ENCODE measurements at places on chromosomes 12 and 14.

GRCh38 chr12:127191129-127191528 lies 1075.8 kb upstream of the TMEM132C start:
- DNase-seq, result no peak

GRCh38 chr14:103543140-103543539 lies 14.1 kb downstream of the TRMT61A start:
- DNase-seq, result peak; percentile 90

DNA sequence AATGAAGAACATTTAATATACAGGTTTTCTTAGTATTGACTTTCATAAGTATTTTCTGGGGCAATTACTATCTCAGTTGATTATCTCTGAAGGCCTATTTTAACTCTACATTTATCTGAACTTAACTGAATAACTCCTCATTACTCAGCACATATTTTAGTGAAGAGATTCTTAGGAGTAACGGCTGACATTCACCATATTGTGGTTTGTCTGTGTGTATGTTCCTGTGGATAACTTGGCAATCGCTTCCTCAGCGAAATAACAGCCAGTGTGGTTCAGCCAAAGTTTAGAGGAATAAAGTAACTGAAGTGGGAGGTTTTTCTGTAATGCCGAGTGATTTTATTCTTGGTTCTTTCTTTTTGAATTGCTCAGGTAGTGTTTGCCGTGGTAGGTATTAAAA lies 168.0 kb downstream of the RAD51B start:
- no peak for DNase-seq

- DNase-seq, result no peak
Observed at GRCh38 chr14:58491593-58491992, 64.1 kb downstream of the KIAA0586 start.

DNA sequence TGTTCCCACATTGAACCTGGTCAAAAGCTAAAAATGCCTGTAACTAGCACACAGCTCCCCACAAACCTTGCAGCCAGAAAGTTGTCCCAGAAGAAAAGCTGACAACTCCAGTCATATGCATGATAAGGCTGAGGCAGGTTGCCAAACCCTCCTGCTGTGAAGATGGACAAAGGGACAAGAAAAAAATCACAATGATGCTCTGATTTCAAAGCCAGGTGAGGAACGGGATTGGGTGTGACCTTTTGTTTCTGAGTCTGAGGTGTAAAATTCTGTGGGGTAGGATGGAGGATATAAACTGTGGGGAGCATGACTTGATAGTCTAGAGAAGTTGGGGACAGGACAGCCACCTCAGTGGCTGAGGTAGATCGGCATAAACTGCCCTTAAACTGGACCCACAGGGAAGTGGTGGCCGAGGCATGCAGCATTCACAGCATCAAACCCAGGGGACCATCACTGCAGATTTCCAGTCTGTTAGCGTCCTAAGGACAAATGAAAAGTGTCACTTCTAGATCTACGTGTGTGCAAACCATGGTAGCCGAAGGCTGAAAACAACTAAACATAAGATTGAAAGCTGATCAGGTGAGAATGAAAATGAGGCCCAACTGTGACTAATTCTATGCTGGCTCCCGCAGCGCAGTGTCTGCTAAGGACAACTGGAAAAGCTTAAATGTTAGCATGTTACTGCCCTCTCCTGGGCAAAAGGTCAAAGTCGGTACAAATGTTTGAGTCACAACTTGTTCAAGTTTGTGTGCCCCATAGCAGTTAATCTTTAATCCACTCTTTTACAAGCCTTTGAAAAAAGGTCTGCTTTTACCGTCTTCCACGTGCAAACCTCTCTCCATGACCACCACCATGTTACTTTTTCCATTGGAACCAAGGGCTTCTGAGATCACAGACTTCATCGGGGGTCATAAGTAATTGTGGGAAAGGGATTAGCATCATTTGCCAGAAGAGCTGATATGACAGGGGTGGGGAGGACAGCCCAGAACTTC lies 39.8 kb downstream of the GRIN2B start:
- peak; percentile 15 for DNase-seq

DNA sequence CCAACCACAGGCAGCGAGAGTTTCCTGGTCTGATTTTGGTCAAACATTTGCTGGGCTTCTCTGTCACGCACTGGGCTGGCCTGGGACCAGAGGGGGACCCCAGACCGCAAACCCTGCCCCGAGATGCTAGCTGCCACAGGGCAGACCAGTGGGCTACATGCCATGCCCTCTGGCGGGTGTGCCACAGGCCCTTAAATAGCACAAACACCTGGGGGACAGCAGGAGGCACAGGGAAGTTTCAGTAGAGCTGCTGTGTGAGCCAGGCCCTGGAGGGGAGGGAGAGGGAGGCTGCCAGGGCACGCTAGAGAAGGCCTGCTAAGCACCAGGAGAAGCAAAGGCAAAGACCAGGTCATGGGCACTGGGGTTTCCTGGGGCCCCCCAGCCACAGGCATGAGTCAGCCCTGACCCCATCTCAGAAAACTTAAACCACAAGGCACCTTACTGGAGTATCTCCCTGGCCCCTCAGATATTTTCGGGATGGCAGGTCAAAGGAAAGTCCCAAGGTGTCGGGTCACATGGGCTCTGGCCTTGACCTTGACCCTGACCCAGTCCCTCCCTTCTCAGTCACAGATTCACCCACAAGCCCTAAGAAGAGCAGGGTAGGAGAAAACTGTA lies 29.2 kb downstream of the ITPK1 start:
- no peak for DNase-seq

- no peak for DNase-seq
Observed at GRCh38 chr12:50569876-50570275, 65.1 kb downstream of the DIP2B start.
